ENCODE measurements at places on chromosomes 7 and 10. TPM values are rescaled to one million over a fixed set of nuclear protein-coding genes. Genes with fewer than 3 reads are reported as not detected.

Gene CLCN1
- not detected for total RNA-seq

GRCh38 chr7:132368246-132368900 lies 207.9 kb downstream of the PLXNA4 start:
- DNase-seq, result no peak

- DNase-seq, result no peak
Measured at GRCh38 chr7:148973256-148973655, 55.0 kb downstream of the PDIA4 start.

GRCh38 chr10:118701529-118702323 lies 53.0 kb downstream of the CACUL1 start:
- DNase-seq, result no peak

Gene GPR26
- total RNA-seq, result not detected

- DNase-seq, result peak; percentile 96
Measured at GRCh38 chr7:40571796-40572195, 437.0 kb downstream of the SUGCT start.

GRCh38 chr7:36278620-36279172 lies 111.0 kb upstream of the ANLN start:
- DNase-seq, result peak; percentile 62

DNA sequence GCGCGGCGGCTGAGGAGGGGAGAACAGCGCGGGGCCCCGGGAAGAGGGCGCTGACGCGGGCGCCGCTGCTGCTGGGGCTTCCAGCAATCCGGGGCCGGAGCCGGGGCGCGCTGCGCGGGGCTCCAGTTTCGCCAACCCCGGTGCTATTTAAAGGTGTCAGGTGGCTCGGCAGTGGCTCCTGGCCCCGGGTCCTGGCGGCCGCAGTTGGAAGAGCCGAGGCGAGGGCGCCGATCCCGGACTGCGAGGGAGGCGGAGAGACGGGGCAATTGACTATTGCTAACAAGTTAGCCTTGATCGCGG lies 347 bp downstream of the LBX1 start:
- no peak for DNase-seq

DNA sequence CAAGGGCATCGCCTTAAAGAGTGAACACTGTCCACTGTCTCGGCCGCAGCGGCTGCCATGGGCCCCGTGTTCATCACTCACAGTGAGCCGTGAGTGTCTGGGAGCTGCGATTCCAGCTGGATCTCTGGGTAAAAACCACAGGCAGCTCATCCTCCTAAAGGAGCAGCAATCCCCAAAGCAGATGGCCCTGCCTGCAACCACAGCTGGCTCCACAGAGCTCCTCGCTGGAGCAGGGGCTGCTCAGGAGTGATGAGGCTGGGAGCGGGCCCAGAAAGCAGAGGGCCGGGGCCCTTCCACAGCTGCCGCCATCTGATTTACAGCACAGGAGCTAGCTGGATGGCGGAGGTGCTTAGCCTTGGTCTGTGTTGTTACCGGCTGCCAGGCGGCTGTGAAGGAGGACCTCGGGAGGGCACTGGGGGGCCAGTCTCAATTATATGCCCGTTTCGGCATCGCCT lies 6.6 kb upstream of the TMEM184A start:
- DNase-seq, result no peak

DNA sequence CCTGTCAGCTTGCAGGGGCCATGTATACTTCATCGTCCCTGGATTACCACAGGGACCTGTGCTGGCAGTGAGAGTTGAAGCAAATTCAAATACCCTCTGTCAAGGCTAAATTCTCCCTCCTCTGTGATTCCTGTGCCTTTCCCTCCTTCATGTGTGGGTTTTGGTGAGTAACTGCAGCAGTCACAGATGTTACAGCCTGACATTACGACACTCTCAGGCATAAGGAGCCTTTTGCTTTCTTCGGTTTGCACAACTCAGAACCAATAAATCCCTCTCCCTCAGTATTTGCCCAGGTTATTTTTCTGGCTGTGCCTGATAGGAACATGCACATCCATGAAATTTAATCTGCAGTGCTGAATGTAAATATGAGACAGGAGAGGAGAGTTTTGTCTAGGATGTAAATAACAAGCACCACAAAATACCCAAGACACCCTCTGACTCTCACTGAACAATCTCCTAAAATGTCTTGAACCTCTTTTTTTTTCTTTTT lies 997.2 kb upstream of the GHITM start:
- no peak for DNase-seq

DNA sequence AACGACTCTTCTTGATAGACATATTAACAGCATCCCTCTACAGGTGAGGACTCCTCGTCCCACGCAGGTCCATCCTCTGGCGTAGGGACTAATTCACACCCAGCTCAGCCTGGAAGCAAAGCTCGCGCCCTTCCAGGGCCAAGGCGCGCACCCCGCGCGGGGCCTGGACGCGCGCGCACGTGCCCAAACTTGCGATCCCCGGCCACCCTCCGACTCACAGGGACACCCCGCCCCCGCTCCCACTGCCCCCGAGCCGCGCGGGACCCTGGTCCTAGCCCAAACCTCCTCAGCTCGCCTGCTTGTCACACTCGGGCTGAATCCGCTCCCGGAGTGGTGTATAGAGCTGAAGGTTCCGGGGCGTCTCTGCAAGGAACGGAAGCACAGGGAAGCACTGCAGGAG lies 76.9 kb downstream of the ZNF248 start:
- no peak for DNase-seq

GRCh38 chr7:148276314-148277041 lies 314.1 kb upstream of the C7orf33 start:
- no peak for DNase-seq

DNA sequence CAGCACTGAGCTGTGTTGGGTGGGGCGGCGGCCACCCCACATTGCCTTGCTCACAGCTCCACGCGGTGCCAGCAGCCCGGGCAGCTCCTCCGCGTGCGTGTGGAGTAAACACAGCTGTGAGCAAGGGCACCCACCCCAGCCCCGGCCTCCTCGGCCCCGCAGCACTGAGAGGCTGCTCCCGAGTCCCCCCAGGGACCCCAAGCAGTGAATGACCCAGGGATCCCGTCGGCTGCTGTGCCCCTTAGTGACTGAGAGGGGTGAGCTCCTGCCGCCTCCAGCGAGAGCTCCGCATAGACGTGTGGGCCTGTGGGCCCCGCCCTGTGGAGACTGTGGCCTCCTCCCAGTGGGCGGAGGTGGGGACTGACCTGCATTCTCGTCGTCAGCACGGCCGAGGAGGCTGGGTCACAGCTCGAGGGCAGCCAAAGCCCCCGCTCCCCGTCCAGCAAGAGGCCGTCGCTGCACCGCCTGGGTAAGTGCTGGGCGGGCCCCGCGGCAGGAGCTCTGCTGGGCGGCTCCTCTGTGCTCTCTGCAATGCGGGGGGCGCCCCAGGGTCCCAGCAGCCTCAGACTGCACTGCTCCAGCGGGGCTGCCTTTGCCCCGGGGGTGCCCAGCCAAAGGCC lies 29.9 kb upstream of the UTF1 start:
- no peak for DNase-seq

DNA sequence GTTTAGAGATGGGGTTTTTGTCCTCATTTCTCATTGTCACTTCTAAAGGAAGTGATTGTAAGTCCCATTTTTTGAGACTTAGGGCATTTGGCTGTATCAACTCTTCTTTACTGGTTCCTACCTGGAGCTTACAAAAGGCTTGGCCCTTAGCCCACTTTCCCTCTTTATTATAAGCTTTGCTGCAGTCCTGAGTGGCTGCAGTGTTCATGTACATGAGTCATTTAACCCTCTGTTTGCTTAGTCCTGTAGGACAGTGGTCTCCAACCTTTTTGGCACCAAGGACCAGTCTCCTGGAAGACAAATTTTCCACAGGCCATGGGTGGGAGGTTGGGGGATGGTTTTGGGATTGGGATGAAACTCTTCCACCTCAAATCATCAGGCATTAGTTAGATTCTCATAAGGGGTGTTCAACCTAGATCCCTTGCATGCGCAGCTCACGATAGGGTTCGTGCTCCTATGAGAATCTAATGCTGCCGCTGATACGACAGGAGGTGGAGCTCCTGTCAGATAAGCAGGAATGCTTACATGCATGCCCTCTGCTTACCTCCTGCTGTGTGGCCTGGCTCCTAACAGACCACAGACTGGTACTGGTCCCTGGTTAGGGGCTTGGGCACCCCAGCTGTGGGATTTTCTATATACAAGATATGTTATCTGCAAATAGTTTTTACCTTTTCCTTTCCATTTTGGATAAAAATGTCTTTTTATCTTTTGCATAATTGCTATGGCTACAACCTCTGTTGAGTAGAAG lies 99.7 kb downstream of the CCSER2 start:
- no peak for DNase-seq

DNA sequence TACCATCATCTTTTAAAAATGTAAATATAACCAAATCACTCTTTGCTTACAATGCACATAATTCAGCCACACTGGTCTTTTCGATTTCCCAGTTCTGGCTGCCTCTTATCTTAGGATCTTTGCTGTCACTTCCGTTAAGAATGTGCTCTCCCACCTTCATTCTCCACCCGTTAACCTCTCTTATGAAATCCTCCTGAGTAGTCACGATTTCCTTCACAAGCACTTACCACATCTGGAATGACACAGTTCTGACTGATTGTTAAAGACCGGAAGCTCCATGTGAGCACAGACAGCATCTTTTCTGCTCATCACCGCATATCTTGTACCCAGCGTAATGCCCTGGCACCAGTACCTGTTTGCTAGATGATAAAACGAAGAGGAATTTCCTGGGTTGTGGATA lies 84.3 kb downstream of the CUL2 start:
- peak; percentile 98 for DNase-seq

Gene VPS37D
- total RNA-seq, result 2.7 TPM

DNA sequence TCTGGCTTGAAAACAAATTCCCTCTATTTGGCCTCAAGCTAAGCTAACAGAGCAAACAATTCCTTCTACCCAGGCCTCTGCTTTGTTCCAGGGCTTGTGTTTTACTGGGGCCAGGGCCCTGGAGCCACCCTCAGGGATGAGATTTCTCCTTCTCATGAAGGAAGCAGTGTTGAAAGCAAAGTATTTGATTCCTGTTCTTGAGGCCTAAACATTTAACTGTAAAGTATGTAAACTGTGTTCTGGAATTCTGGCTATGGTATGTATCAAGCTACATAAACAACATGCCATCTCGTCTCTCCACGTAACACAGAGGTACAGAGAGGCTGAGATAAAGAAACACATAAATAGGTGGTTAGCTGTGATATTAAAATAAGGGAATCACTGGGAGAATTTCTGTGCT lies 81.8 kb downstream of the HERPUD2 start:
- no peak for DNase-seq

GRCh38 chr7:18570890-18571478 lies 75.4 kb downstream of the HDAC9 start:
- DNase-seq, result peak; percentile 37

- no peak for DNase-seq
Measured at GRCh38 chr10:32957341-32958084, 517 bp downstream of the ITGB1 start.

Gene SLC13A1
- not detected for total RNA-seq

- no peak for DNase-seq
Measured at GRCh38 chr7:134287916-134288659, 28.6 kb downstream of the SLC35B4 start.
